T-helper 1 cell (primary cell): ENCODE measurements at places on chromosomes 5 and 9.

DNA sequence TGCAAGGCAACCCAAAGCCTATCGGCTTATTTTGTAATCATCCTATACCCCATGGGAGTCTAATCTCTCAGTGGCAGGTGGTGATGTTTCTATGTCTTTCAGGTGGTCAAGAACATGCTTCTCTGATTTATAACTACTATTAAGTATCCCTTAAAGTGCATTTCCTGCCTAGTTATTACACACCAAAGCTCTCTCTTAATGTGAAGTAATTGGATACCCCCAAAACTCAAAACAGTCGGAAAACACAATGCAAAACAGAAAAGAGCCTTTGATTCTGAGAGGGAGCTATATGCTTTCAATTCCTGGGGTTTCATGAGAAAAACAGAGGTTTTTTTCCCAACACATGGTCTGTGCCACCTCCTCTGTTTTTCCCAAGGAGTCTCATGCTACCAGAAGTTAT, 416.4 kb downstream of the CSNK1G3 start:
- DNase-seq = no peak

- no peak for DNase-seq
Observed at GRCh38 chr5:116847960-116848359, 273.3 kb upstream of the SEMA6A start.

GRCh38 chr5:72472666-72473422, 34.4 kb downstream of the ZNF366 start:
- no peak for DNase-seq

GRCh38 chr5:99059685-99060084, 130.9 kb upstream of the CHD1 start:
- DNase-seq = no peak

DNA sequence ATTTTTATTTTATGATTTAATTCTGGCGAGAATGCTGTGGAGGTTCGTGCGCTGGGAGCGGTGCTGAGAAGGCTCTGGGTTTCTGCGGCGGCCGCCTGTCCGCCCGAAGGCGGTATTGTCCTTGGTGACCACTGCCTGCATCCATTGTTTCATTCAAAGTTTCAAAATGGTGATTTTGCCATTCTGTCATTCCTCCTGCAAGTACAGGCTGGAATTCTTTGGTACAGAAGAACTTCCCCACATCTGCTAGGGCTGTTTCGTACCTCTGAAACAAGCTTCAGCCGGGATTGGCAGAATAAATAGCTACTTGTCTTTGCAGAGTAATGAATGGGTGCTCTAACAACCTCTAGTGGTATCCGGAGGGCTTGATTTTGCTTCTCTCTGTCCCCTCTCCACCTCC, 112.6 kb upstream of the CACNA1B start:
- DNase-seq = no peak

DNA sequence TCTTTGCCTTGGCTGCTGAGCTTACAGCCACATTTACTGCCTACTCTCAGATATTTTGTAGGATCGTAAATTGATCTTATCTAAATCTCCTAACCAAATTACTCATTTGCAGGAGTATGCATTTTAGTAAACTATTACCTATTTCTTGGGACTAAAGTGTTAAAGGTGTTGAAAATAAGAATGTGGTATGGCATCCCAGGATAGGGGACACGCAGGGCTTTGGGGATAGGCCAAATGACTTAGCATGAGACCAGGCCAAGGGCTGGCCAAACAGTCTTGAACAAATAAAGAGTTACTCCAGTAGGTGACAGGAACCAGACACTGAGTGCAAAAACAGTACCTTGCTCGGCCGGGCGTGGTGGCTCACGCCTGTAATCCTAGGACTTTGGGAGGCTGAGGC, 25.1 kb downstream of the TBC1D2 start:
- no peak for DNase-seq

GRCh38 chr5:31827867-31828266, 188.9 kb downstream of the PDZD2 start:
- no peak for DNase-seq

DNA sequence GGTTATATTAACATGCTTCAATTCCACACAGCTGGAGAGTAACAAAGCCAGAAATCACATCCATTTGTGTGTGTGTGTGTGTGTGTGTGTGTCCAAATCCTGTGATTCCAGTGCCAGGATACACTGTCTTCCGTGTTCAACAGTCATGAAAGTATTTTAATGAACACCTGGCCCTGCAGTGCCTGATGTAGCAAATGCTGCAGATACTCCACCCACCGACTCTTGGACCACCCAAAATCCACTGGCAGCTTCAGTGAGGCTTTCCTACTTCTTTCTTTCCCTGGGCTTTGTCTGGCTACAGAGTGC, 13.1 kb upstream of the INSYN2B start:
- no peak for DNase-seq

DNA sequence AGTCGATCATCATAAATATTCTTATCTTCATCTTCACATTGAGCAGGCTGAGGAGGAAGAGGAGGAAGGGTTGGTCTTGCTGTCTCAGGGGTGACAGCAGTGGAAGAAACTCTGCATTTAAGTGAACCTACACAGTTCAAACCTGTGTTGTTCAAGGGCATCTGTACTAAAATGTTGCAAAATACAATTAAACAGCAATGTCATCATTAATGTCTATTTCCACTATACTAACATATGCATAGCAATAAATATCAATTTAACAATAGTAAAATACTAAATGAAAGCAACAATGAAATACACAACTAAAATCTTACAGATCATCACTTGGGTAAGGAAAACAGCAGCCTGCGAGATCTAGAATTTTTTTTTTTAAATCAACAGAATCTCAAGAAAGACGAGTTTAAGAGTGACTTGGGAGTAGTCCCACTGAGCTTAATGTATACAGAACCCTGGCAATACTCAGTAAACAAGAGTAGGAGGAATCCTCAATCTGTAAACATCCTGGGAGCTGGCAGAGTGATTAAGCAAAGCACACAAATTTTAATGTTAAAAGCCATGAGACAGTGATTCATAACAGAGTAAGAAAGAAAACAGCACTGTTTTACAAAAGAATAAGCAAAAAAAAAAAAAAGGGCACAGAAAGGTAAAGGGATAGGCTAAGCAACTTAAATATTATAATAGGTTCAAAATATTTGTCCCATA, 10.0 kb downstream of the HOMER1 start:
- DNase-seq = no peak

- no peak for DNase-seq
Observed at GRCh38 chr5:179110528-179110927, 50.4 kb downstream of the ZNF354C start.

DNA sequence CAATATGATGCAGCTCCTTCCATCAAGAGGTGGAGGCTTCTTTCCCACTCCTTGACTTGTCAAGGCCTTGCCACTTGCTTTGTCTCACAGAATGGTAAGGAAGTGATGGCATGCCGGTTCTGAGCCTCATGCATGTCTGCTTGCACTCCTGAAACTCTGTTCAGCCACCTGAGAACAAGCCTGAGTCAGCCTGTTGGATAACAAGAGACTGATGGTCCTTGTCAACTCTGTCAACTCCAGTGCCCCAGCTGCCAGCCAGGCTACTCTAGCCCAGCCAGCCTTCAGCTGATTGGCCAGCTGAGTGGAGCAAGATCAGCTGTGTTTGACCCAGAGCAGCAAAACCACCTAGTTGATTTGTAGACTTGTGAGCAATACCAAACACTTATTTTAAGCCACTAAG, 4.4 kb upstream of the TENT4A start:
- no peak for DNase-seq

GRCh38 chr9:136928591-136928990, 15.9 kb downstream of the FBXW5 start:
- no peak for DNase-seq

- no peak for DNase-seq
Observed at GRCh38 chr5:4720831-4721230, 419.3 kb upstream of the ADAMTS16 start.

DNA sequence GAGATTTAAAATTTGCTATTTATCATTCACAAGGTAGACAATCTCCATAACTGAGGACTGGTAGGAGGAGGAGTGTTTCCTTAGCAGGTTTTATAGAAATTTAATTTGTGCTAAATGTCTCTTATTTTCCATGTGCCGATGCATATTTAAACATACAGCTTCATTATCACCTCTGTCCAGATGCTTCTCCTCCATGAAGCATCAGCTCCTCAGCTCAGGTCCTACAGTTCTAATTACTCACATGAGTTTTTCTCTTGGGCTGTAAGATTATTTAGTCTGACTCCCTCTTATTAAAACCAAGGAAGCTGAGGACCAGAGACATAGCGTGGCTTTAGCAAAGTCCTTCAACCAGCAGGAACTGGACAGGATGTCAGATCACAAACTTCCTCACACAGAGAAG, 300.2 kb upstream of the PANK3 start:
- DNase-seq = no peak

DNA sequence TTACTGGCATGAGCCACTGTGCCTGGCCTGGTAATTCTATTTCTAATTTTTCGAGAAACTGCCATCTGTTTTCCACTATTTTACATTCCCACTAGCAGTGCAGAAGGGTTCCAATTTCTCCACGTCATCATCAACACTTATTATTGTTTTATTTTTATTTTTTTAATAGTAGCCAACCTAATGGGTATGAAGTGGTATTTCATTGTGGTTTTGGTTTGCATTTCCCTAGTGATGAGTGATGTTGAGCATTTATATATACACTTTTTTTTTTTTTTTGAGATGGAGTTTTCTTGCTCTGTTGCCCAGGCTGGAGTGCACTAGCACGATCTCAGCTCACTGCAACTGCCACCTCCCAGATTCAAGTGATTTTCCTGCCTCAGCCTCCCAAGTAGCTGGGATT, 28.3 kb downstream of the WWC1 start:
- DNase-seq = no peak

GRCh38 chr5:30368064-30368463, 825.4 kb upstream of the CDH6 start:
- DNase-seq = no peak

DNA sequence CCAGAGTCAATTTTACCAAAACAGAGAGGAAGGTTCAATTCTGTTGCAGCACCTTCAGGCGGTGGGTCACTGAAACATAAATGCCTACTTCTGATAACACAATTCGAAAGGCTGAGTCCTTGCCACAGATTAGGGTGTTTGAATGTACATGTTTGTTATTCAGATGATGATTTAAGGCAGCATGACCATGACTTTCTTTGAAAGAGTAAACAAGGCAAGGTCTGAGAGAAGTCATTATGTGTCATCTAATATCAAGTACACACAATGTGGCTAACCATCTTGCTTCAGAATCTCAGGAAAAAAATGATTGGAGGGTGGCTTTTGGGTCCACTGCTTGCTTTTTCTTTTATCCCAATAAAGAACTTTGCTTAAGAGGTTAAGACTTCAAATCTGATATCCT, 457.5 kb downstream of the TAF11L14 start:
- no peak for DNase-seq
